ENCODE measurements at places on chromosomes 4 and X. TPM values are rescaled to one million over a fixed set of nuclear protein-coding genes. Genes with fewer than 3 reads are reported as not detected.
A peak's percentile ranks its signal among the peaks of the same experiment; 100 is the strongest.

GRCh38 chr4:7967501-7968261 lies 28.0 kb upstream of the AFAP1 start:
- no peaks in the 10 kb centered on the region for H3K27me3 ChIP-seq
- peaks cover 57% of the 10 kb centered on the region for H3K4me1 ChIP-seq
- no peak overlapping the region for H3K4me3 ChIP-seq
- H3K36me3 ChIP-seq: no peaks in the 10 kb centered on the region
- no peak overlapping the region for H3K27ac ChIP-seq
- no peak for DNase-seq

L1CAM gene
- 31.1 TPM for polyA plus RNA-seq

GRCh38 chr4:91963486-91963885 lies 340.3 kb upstream of the GRID2 start:
- no peaks in the 10 kb centered on the region for H3K27me3 ChIP-seq
- H3K4me3 ChIP-seq: no peak overlapping the region
- H3K36me3 ChIP-seq: no peaks in the 10 kb centered on the region
- no peaks in the 10 kb centered on the region for H3K4me1 ChIP-seq

ATOH1 gene
- not detected for polyA plus RNA-seq

GRCh38 chrX:110396735-110397134 lies 38.1 kb downstream of the RTL9 start:
- H3K27ac ChIP-seq: peak overlapping the region; percentile 26
- H3K4me3 ChIP-seq: no peak overlapping the region
- H3K27me3 ChIP-seq: peaks cover 3% of the 10 kb centered on the region
- H3K4me1 ChIP-seq: peaks cover 34% of the 10 kb centered on the region
- DNase-seq: no peak

DNA sequence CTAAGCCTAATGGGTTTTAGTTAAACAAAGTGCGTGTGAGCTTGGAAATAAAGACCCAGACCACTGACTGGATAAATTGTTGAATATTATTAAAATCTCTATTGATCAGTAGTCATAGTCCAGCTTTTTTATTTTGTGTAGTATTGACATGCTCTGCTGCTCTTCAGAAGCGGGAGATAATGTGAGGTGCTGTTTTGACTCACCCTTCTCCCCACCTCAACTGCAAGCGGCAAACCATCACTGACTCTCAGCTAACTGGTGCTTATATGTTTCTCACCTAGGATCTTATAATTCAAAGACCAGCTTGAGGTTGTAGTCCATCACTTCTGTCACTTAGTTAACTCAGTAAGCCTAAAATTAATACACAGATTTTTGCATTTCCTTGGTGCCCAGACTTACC lies 72.2 kb downstream of the COMMD8 start:
- no peaks in the 10 kb centered on the region for H3K27me3 ChIP-seq
- DNase-seq: no peak
- H3K36me3 ChIP-seq: no peaks in the 10 kb centered on the region
- H3K4me3 ChIP-seq: no peak overlapping the region

MAOB gene
- 0.10 TPM for polyA plus RNA-seq

GRCh38 chrX:94178145-94178788 lies 504.3 kb downstream of the FAM133A start:
- no peaks in the 10 kb centered on the region for H3K4me1 ChIP-seq
- no peak for DNase-seq
- no peaks in the 10 kb centered on the region for H3K36me3 ChIP-seq
- H3K27me3 ChIP-seq: no peaks in the 10 kb centered on the region

GLRB gene
- polyA plus RNA-seq: 1.0 TPM

DNA sequence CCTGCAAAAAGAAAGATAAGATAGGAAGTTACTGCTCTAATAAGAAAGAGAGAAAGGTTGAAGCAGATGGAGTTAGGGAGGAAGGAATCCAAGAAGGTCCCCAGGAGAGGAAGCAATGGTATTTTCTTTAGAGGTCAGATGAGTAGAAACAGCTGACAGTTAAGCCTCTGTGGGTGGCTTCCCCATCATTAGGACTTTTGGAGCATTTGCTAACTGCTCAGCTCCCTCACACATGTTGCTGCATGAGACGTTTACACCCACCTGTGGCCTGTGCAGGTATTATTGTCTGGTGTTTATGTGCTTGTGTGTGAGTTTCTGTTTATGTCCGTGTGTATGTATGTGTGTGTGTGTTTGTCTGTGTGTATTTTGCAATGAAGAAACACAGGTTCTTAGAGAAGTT lies 346.8 kb downstream of the RAB28 start:
- H3K27me3 ChIP-seq: no peaks in the 10 kb centered on the region
- no peak overlapping the region for H3K27ac ChIP-seq
- no peaks in the 10 kb centered on the region for H3K36me3 ChIP-seq
- H3K4me1 ChIP-seq: no peaks in the 10 kb centered on the region
- H3K4me3 ChIP-seq: no peak overlapping the region
- no peak for DNase-seq

GRCh38 chr4:41745292-41746024 lies 3.1 kb downstream of the PHOX2B start:
- DNase-seq: no peak
- H3K36me3 ChIP-seq: no peaks in the 10 kb centered on the region
- H3K27ac ChIP-seq: no peak overlapping the region
- peaks cover 86% of the 10 kb centered on the region for H3K27me3 ChIP-seq
- no peak overlapping the region for H3K4me3 ChIP-seq

GRCh38 chrX:47148946-47149345 lies 3.9 kb downstream of the RBM10 start:
- no peaks in the 10 kb centered on the region for H3K4me1 ChIP-seq
- DNase-seq: no peak
- no peak overlapping the region for H3K4me3 ChIP-seq
- no peaks in the 10 kb centered on the region for H3K36me3 ChIP-seq

DNA sequence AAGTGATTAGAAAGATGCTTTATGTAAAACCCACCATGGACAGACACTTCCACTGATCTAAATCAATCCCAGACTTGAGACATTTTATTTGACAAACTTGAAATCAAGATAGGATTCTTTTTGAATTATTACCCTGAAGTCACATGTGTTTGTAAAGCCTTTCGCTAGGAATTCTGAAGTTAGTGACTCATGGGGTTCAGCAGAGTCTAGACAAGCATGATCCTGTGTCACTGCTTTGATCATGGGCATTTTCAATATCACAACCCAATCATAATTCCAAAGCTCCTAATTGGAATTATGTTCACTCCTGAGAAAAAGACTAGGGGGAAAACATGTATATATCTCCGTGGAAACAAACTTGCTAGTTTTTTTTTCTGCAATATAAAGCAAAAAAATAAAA lies 67.5 kb upstream of the BMP3 start:
- no peak overlapping the region for H3K27ac ChIP-seq
- no peak overlapping the region for H3K4me3 ChIP-seq
- H3K36me3 ChIP-seq: no peaks in the 10 kb centered on the region
- peaks cover 8% of the 10 kb centered on the region for H3K4me1 ChIP-seq
- no peaks in the 10 kb centered on the region for H3K27me3 ChIP-seq

DRD5 gene
- not detected for polyA plus RNA-seq

GRCh38 chr4:17447675-17448298 lies 64.1 kb downstream of the QDPR start:
- no peaks in the 10 kb centered on the region for H3K36me3 ChIP-seq
- H3K4me3 ChIP-seq: no peak overlapping the region
- H3K27me3 ChIP-seq: no peaks in the 10 kb centered on the region
- no peak for DNase-seq

UBE2K gene
- 122 TPM for polyA plus RNA-seq

All from keratinocyte (primary cell).